ENCODE measurements at places on chromosomes 2 and 18.

DNA sequence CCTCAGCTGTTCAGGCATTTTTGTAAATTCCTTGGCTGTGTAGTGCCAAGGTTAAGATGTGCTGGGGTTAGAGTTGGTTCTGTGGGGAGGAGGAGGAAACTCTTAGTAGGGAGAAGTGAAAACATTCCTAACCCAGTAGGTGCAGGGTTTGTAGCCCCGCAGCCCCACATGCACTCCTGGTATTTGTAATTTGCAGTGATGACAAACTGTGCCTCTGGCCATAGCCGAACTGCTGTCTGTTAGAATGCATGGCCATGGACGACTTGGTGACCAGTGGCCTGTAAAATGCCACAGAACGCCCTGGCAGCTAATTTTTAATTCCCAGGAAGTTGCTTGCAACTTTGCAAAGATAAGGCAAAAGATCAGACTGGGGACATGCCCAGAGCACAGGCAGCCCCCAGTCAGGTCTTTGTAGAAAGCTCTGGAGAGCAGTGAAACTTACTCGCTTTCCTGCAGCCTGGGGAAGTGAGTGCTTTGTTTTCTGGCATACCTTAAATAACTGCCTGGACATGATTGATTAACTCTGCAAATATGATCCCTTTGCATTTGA is 38.4 kb downstream of the LYPD6B start:
- DNase-seq: no peak

- DNase-seq: no peak
Measured at GRCh38 chr2:176182671-176183070, 5.8 kb upstream of the HOXD1 start.

GRCh38 chr18:52190195-52190594 is 149.8 kb upstream of the DCC start:
- DNase-seq: no peak

- no peak for DNase-seq
Measured at GRCh38 chr2:188245230-188245629, 46.4 kb upstream of the GULP1 start.

GRCh38 chr2:66437109-66437690 is 2.3 kb downstream of the MEIS1 start:
- no peak for DNase-seq

- no peak for DNase-seq
Measured at GRCh38 chr2:45470531-45470930, 140.5 kb downstream of the SRBD1 start.

GRCh38 chr2:10196110-10196892 is 73.8 kb downstream of the RRM2 start:
- no peak for DNase-seq

- DNase-seq: no peak
Measured at GRCh38 chr18:39453356-39453755, 1887.8 kb upstream of the CELF4 start.

DNA sequence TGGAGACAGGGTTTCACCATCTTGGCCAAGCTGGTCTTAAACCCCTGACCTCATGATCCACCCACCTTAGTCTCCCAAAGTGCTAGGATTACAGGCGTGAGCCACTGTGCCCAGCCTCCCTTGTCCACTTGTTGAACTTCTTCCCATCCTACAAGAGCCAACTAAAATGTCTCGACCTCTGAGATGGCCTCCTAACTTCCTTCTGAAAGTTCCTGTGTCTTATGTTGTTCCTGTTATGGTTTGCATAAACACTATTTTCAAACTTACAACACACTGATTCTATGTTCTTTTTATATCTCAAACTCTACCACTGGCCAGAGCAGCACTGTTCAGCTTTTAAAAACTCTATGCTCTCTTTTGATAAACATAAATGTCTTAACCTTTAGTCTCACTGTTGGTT is 63.3 kb upstream of the UGP2 start:
- no peak for DNase-seq

DNA sequence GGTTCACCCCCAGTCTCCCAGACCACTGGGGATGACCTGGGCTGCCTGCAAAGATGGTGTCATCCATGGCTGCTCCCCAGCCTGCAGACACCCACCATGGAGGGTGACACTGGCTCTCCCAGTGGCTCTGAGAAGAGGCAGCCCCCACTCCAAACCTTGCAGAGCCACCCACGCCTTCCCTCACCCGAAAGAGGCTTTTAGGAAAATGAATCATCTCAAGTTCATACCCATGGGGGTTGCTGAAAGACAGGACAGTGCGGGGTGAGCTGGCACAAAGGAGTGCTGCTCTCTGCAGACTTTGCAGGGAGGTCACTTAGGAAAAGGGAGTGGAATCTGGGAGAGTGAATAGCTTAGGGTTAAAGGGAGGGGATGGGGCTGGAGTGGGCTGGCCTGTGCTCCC is 36.4 kb downstream of the MPHOSPH10 start:
- no peak for DNase-seq

- no peak for DNase-seq
Measured at GRCh38 chr18:74500372-74500771, 4.2 kb downstream of the CNDP2 start.

GRCh38 chr2:134518101-134518500 is 200.7 kb downstream of the TMEM163 start:
- no peak for DNase-seq

- DNase-seq: no peak
Measured at GRCh38 chr2:79723830-79724229, 211.0 kb downstream of the CTNNA2 start.

DNA sequence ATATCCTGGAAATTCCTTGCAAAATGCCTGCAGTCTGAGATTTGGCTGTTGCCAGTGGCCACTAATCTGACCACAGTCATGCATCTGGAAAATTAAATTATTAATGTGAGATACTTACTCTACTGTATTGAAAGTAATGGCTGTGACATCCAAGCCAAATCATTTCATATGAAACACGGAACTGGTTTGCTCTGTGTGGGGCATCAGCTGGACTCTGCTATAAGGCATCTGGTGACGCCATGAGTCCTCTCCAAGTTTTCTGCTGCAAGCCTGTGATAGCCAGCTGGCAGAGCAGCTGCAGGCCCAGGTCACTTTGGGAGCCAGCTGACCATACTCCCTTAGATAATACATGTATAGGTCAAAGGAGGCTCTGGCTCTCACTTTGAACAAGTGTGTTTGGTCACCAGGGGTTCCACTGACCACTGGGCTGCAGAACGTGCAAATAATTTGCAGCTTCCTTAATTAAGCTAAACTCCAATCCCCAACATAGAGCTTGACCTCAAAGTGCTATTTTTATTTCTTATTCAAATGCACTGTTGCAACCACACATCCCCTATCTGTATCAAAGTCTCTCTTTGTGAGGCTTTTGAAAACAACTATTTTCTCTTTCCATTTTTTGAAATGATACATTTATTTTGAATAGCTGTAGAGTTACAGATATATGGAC is 152.9 kb downstream of the NCKAP5 start:
- DNase-seq: no peak

DNA sequence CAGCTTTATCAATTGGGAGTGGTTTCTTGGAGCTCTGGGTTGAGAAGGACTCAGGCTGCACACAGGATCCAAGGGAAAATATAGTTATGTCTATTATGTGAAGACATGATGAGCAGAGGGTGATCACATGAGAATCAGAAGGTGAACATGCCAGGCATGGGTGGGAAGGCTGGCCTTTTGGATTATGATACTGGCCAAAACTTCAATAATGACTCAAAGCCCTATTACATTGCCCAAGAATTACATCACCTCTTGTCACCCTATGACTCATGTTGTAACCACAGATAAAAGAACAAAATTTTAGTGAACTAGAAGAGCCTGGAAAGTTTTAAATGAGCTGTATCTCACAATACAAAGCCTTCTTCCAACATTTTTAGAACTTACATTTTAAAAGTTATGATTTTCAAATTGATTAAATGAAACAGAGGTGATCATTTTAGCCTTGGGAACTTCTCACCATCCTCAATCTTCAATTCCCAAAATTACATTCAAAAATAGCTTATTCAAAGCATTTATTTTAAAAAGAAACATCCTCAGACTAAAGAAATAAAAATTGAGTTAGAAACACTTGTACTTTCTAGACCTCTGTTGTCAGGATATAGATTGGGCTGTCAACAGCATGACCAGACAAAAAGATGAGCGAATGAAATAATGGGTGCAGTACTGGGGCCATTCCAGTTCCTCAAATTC is 428.3 kb downstream of the MBD2 start:
- no peak for DNase-seq

- DNase-seq: no peak
Measured at GRCh38 chr2:103396152-103396551, 634.3 kb downstream of the TMEM182 start.

DNA sequence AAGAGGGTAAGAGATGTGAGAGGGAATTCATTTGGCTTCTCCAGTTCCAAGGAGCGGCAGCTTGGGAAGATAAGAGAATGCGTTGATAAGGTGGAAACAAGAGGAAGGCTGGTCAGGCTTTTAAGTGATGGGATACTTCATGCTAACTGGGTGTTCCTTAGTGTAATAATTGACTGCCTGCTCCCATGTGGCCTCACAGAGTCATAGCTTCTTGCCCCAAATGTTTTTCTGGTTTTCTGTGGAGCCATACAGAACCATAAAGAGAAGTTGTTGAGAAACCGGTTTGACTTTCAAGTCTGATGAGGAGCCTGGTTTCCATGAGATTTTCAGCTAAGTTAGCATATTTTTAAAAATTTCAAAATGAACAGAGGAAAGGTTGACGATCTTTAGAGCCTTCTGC is 97.5 kb upstream of the ZFP36L2 start:
- no peak for DNase-seq

GRCh38 chr2:45778720-45779171 is 127.3 kb downstream of the PRKCE start:
- DNase-seq: peak; percentile 6

DNA sequence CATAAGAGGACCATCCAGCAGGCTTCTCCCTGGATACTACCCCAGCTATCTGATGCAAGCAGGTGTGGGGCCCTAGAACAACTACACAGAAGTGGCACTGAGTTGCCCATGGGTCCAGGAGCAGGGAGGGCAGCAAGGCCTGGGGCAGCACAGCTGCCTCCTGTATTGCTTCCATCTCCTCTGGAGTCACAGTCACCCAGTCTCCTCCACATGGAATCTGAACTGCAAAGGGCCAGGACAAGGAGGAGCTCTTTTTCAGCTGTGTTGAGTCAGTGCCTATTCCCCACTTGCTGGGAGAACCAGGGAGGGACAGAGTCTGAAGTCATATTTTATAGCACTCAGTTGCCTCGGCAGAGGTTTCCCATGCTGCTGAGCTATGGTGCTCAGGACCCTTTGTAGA is 67.9 kb upstream of the ALPP start:
- DNase-seq: no peak

GRCh38 chr2:160007111-160007510 is 55.3 kb downstream of the PLA2R1 start:
- no peak for DNase-seq

DNA sequence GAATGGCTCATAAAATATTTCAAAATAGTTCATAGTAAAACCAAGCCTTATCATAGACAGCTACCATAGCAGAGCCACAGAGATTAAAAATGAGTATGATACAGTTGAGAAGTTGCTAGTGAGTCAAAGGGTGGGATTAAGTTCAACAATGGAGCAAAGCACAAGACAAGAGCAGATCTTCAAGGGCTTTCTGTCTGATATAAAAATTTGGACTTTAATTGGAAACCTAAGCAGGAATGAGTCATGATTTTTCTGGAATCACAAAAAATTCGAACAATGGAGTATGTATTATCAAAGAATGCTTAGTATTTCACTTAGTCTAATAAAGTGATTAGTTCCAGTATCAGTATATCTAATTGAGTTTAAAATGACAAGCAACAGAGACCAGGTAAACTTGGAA is 487.3 kb upstream of the NETO1 start:
- no peak for DNase-seq

DNA sequence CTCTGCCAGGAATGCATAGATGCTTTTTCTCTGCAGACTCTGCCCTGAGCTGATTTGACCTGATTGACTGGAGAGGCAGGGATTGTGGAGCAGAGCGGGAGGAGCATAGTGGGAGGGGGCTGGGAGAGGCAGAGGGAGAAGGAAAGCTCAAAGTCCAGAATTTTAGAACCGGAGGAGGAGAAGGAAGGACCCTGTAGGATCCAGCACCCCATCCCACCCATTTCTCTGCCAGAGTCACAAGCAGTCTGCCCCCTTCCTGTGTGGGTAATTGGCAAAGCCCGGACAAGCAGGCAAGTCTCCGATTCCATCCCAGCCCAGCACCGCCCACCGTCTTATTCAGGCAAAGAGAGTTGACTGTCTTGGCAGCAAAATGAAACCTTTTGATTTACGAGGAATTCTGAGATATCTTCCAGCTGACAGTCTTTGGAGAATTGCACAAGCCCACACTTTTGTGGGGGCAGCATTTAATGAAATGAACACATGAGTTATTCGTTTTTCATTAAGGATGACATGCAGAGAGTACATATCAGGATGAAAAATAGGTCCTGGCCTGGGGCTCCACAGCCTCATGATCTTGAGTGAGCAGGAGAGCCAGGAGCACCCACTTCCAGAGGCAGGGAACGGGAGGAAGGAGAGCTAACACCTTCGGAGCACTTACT is 103.1 kb downstream of the MCFD2 start:
- DNase-seq: no peak

DNA sequence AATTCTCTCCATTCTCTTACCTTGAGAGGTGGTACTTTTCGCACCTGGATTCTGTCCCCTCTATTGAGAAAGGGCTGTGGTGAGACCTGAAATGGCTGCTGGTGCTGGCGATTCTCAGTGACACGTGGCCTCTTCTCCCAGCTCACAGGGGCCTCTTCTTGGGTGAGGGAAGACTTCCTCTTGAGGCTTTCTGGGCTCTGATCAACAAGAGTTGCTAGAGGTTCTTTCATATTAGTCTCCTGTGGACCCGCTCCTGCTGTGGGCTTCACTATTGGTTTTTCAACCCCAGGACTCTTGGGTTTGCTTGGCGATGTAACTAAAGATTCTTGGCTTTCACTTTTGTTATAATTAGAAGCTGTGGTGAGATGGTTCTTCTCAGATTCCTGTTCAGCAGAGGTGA is 76.3 kb upstream of the DTNB start:
- no peak for DNase-seq

DNA sequence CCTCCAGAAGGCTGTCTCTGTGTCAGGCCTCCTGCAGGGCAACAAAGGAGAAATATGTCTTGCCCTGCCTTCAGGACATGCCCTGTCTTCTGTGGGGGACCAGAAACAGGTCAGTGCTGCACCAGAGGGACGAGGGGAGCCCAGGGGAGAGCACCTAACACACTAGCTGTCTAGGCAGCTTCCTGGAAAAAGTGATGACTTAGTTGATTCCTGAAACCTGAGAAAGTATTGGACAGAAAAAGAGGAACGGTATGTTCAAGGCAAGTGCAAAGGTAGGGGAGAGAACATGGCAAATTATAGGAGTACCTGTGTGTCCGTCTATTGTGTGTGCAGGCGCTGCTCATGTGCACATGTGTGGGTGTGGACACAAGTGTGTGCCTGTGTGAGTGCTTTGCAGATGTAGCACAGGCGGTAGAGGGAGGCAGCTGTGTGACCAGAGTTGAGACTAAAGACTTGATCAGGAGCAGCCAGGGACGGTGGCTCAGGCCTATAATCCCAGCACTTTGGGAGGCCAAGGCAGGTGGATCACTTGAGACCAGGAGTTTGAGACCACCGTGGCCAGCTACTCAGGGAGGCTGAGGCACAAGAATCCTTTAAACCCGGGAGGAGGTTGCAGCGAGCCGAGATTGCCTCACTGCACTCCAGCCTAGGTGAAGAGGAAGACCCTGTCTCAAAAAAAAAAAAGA is 119.5 kb downstream of the GYPC start:
- no peak for DNase-seq

GRCh38 chr18:26336572-26336971 is 110.3 kb downstream of the TAF4B start:
- no peak for DNase-seq
